ENCODE measurements at places on chromosomes 12 and 14.

DNA sequence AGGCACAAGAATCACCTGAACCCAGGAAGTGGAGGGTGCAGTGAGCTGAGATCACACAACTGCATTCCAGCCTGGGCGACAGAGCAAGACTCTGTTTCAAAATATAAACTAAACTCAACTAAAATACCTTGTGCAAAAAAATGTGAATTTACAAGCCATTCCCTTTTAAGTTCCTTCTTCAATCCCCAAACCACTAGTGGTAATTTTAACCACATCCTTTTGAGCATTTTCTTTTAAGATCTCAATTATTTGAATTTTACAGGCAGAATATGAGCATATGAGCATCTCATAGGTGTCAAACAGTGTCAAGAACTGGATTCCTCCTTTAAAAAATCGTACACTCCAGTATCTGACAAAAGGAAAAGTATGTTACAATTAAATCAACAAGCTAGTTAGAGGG, 57.0 kb upstream of the NPFF start:
- no peak for DNase-seq

DNA sequence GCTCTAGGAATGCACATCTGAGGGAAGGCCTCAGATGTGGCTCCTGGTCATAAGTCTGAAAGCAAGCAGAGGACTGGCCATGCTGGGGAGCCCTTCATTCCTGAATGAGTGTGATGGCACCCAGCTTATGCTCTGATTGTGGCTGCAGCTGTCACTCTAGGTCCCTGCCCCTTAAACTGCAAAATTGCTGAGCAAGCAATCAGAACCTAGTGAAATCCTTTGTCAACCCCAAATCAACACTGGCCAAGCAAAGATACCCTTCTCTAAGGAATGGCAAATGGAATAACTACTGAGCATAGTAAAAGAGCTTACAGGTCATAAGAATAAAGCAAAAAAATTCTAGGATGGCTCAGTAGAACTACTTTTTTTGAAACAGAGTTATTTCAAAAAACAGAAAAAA, 4.3 kb upstream of the PLEKHG7 start:
- DNase-seq: no peak

DNA sequence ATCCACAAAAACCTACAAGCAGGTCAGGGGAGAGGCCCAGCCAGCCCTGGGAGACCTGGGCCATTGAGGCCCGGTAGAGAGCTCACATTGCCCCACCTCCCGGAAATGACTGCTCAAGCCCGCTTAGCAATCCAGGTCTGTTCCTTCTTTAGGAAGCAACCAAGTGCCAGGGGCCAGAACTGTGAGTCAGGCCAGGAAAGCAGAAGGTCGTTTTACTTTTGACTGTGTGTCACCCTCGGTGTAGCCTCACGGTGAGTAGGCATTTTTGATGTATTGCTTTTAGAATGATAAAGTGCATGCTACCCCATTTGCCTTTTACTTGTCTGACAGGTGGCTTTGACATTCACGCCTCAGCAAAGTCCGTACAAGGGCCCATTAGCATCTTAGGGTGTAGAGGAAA, 25.4 kb upstream of the PWP1 start:
- no peak for DNase-seq

GRCh38 chr14:95256002-95256775, 63.5 kb downstream of the CLMN start:
- no peak for DNase-seq

DNA sequence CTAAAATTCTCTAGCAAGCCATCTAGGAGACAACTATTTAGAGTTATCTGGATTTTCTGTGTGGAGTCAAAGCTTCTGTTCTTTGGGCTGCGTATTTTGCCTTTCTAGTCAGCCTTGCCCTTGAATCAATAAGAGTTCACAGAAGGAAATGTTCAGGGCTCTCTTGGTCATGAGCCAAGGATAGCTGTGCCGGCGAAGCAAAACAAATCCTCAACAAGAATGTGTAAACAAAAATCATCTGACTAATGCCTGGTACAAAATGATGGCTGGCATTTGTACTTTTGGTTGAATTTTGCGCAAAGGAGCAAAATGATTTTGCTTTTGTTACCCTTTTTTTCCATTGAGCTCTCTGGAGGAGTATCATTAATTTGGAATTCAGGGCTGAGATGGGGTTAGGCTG, 171.1 kb downstream of the DACT1 start:
- no peak for DNase-seq

- no peak for DNase-seq
These were observed 822.3 kb downstream of the LRFN5 start for GRCh38 chr14:42428996-42429395.

- DNase-seq: no peak
These were observed 12.5 kb downstream of the GALNT6 start for GRCh38 chr12:51378749-51379148.

DNA sequence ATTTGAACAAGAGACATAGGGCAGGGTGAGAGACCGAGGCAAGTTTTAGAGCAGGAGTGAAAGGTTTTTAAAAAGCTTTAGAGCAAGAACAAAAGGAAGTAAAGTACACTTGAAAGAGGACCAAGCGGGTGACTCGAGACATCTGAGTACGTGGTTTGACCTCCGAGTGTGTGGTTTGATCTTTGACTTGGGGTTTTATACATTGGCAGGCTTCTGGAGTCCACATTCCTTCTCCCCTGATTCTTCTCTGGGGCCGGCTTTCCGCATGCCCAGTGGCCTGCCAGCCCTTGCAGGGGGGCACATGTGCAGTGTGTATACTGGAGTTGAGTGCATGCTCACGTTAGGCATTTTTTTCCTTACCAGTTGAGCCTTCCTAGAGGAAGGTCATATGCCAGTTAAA, 96.3 kb downstream of the SLC15A4 start:
- no peak for DNase-seq

- DNase-seq: no peak
These were observed 45.9 kb downstream of the PPP1R13B start for GRCh38 chr14:103801459-103801858.

DNA sequence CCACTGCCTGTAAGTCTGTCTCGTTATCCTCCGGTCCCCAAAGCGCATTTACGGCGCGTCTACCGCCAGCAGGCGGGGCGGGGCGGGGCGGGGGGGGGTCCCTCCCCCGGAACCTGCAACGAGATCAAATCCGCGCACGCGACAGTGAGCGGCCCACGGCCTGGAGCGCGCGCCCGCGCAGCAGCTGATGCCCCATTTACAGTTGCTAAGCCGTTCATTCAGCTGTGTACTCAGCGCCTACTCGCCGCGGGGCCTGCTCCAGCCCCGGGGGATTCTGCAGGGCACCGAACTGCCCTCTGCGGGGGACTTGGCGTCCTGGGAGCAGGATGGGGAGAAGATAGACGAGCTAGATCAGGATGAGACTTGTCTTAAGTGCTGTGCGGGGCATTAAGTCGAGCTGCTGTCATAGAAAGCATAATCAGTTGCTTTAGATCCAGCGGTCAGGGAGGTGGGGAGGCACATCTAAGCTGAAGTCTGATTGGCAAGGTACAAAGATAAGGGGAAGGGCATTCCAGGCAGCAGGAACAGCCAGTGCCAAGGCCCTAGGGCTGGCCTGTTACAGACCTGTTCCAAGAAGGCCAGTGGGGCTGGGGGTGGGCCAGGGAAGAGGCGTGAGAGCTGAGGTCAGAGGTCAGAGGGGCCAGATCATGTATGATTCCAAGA, 1.4 kb upstream of the CCDC85C start:
- peak; percentile 55 for DNase-seq

DNA sequence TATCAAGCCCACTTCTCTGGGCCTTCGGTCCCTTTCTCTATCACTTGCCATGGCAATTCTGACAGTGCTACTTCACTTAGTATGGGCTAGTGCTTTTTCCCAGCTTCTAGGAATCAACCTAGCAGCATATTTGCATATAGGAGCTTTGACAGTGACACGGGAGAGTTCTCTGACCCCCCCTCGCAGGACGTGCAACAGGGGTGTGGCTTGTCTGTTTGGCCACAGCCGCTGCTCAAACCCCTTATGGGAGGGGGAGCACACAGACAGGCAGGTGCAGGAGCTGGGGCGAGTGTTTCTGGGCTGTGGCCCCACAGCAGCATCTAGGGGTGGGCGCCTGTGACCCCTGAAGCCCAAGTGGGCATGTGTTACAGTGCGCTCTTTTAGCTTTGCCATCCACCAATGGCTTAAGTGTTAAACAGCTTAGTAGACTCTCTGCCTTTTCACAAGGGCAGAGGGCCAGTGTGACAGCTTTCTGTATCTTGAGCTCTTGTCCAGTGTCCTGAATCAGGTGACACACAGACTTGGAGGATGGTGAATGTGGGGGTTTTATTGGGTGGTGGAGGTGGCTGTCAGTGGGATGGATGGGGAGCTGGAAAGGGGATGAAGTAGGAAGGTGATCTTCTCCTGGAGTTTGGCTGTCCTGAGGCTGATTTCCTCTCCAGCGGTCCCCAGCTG, 229.3 kb downstream of the PCNX1 start:
- no peak for DNase-seq

GRCh38 chr12:91250273-91250665, 67.7 kb upstream of the DCN start:
- DNase-seq: no peak

GRCh38 chr14:45254771-45255170, 1.8 kb upstream of the MIS18BP1 start:
- DNase-seq: no peak

DNA sequence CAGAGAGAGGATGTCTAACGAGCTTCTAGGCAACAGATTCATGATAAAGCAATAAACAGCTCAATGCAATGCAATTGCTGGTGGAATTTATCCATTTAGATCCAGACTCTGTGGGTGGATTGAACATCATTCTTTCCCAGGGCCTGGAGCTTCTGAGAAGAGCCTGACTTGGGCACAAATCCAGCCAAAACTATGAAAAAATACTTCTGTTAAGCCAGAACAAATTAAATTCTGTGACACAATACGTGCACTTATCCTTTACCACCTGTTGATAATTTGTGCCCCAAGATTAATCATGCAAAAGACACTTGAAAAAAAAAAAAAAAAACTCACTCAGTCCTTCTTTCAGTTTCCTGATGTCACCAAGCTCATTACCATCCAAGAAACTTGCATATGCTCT, 446.0 kb upstream of the DCN start:
- DNase-seq: no peak

- DNase-seq: no peak
These were observed 24.2 kb downstream of the CHST11 start for GRCh38 chr12:104480826-104481440.

Data from stimulated activated CD4-positive, alpha-beta T cell treated with anti-CD3 and anti-CD28 coated beads, TNF-alpha, amount 100 ng/mL, for 48 hours (primary cell).